ENCODE measurements at places on chromosomes 5 and 9.

DNA sequence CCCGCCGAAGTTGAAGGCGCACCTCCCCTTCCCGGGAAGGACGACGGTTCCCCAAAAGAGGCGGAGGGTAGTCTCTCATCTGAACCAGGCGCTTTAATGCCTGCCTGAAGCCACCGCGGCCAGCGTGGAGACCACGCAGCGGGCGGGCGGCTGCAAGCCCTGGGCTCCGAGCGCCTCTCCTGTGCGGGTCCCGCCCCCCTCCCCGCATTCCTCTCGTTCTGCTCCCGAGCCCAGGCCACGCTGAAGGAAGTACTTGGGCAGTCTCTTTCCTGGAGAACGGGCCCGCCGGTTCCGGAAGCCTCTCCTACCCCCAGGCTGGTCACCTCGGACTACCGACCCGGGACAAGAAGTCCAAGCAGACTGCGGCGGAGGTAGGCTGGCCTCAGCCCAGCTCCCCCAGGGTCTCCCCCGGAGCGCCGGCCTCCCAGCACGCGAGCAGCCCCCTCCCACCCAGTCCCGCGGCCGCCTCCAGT, 571 bp downstream of the PPIC start:
- no peak for DNase-seq

GRCh38 chr9:115211413-115212124, 93.6 kb upstream of the TNC start:
- no peak for DNase-seq

GRCh38 chr9:131799177-131799823, 59.4 kb upstream of the RAPGEF1 start:
- DNase-seq, result peak; percentile 38

DNA sequence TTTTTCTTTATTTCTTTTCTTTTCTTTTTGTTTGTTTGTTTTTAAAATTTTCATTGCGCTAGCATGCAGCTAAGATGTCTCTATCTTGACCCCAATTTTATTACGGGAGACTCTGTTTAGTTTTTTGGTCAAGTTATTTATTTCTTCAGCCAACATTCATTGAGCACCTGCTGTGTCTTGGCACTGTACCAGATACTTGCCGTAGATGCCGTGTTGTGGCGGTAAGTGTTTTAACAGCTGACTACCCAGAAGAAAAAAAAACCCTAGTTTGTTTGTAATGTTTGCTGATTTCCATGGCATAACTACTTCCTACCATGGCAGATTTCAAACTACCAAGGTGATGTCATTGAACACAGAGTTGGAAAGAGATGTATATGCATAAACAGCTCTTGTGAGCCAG, 65.0 kb downstream of the UGCG start:
- no peak for DNase-seq

DNA sequence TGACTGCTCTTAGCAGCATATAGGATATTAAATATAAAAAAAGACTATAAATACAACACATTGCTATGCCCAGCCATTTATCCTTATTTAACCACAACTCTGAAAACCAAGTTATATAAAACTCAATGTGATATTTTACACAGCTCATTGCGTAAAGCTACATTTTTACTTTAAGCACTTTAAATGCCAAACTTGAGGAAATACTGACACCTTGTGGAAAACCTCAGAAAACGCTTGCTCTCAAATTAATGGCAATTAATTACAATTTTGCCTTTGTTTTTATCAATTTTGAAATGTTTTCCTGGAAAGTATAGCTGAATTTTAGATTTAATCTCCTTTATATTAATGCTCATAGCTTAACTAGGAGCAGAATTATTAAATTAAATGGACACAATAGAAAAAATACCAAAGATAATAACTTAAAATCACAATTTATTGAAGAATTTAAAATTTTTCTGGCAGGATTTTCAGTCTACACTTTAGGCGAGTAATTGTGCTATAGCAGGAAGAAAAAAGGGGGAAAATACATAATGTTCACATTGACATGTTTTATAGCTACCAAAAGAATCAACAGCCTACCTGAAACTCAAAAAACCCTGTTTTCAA, 25.2 kb upstream of the PLAC8L1 start:
- peak; percentile 59 for DNase-seq

Data from midbrain (tissue), 1 donor.